ENCODE measurements at places on chromosomes 12 and 14.

DNA sequence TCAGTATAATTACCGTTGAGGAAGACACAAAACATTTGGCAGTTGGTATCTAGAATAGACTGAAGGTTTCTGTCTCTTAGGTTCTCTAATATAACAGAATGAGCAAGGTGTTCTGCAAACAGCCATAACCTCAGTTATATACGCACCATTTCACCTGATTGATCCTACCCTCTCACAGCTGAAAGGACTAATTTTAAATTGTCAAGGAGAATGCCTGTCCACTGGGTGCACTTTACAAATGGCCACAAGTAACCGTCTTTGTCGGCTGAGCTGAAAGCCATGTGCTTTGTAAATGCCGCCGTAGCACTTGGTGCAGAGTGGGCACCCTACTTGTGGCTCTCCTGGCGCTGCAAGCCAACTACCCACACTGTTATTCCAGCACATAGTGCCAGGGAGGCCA, 466.3 kb downstream of the AACS start:
- DNase-seq: no peak

DNA sequence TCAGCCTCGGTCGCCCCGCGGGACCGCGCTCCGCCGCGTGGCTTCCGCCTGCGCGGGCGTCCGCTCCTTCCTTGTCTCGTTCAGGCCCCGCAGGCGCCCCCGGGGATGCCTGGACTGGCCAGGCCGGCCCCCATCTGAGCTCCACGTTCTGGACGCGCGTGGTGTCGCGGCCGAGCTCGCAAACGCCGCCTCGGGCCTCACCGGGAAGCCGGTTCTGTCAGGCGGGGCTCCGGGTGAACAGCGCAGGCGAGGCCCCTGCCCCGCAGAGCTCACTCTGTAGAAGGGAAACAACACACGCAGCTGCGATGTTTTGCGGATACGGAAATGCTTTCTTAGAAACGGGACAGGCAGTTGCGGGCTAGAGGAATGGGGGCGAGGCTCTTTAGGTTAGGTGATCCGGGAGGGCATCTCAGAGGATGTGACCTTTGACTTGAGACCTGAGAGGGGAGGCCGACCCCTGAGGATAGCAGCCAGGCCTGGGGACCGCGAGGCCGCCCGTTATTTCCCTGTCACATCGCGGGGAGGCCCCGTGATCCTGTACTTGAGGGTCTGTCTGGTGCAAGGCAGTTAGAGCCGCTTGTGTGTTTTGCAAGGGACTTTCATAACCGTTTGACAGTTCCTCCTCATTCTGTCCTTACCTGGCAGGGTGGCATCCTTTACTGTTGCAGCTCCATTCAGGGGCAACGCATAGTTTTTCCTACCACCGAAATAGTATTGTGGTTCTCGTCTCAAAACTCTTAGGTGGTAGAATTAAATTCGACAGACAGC, 584 bp downstream of the VRK1 start:
- DNase-seq: peak; percentile 64

GRCh38 chr12:26566675-26567074, 266.3 kb downstream of the ITPR2 start:
- no peak for DNase-seq

DNA sequence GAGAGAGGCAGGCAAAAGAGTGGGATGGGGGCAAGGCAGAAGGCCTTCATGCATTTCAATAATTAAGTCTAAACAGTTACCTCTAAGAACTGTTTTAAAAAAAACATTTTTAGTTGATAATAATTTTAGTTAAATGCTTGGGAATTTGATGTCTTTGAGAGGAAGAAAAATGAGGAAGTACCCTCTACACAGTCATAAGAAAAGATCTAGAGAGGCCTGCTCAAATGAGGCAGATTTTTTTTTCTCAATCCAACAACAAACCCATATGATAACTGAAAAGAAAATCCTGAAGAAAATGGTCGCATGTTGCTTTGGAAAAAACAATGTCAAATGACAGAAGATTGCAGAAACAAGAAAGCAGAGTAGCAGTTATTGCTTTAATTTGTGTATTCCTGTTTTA, 25.6 kb downstream of the SINHCAF start:
- no peak for DNase-seq

- DNase-seq: no peak
These were observed 49.1 kb upstream of the ZDHHC17 start for GRCh38 chr12:76714861-76715260.

DNA sequence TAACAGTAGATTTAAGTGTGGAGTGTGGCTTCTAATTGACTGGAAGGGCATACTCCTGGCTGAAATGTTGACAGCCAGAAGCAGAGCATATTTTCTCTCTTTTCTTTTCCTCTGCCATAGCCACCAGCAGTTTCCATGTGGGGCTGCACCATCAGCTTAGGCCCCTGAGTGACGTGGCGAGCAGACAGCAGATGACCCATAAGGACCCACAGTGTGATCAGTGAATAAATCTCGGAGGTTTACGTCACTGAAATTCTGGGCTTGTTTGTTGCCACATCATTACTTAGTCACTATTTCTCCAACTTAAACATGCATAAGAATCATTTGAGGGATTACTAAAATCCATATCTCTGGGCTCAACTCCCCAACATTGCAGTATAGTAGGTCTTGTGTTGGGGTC, 549.7 kb upstream of the TMEM132C start:
- DNase-seq: no peak

GRCh38 chr14:21940887-21941856, 267.6 kb upstream of the OR4E1 start:
- DNase-seq: peak; percentile 53

DNA sequence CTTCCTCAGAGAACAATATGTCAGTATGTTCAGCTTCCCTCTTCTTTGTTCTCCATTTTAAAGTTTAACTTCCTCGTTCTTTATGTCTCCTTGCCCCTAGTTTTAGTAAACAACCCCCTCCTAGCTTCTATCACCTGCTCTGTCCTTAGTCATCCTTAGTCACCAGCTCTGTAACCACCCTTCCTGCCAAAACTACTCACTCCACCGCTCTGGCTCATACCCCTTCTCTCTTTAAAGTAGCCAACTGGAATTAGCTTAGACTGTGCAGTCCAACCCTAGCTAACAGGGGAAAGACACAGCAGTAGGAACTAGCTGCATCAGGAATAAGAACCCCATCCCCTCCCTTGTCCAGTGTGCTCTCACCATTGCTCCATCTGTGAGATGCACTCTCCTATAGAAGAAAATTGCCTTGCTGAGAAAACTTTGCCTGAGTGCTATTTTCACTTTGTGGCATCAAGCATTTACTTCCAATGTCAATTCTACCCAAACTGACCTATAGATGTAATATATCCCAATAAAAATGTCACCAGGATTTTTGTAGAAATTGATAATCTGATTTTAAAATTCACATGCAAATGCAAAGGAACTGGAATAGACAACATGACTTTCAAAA, 603.2 kb downstream of the C12orf50 start:
- DNase-seq: no peak

- no peak for DNase-seq
These were observed 91.6 kb upstream of the GRIN2B start for GRCh38 chr12:14072987-14073386.

GRCh38 chr12:100404769-100405407, 48.0 kb downstream of the SLC17A8 start:
- peak; percentile 66 for DNase-seq

DNA sequence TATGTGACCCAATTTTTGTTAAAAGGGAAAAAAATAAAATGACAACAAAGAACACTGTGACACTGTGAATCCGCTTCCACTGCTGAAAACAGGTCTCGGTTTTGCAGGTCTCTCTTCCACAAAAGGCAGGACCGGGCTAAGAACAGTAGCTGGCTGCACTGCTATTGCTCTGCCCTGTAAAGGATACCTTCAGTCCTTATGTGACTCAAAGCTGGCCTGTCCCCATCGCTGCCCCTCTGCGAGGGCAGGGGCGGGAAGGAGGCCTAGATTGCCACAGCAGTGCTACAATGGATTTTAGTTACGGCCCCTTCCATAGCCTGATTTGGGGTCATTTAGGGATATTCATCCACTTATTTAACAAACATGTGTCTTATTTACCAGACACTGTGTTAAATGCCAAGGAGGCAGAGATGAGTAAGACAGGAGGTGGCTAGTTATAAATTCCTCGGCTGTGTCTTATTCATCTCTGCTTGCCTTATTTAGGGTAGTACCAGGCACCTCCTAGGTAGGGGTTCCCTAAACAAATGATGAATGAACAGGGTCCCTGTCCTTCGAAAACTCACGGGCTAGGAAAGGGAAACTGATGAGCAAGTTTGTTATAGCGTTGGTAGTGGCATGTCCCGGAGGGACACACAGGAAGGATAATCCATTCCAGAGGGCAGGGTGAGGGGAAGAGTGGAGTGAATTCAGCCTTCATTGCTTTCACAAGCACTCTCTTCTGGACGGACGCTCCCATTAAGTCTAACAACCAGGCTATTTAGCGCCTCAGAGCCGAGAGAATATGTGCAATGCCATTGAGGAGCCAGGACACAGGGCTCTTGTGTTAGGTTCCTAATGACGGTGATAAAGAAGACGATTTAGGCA, 73.3 kb downstream of the EID3 start:
- no peak for DNase-seq

- DNase-seq: no peak
These were observed 5.1 kb upstream of the SIVA1 start for GRCh38 chr14:104747876-104748275.

- DNase-seq: no peak
These were observed 117.2 kb downstream of the SAMD4A start for GRCh38 chr14:54683882-54684794.

- no peak for DNase-seq
These were observed 843.4 kb upstream of the FLRT2 start for GRCh38 chr14:84686550-84686949.

DNA sequence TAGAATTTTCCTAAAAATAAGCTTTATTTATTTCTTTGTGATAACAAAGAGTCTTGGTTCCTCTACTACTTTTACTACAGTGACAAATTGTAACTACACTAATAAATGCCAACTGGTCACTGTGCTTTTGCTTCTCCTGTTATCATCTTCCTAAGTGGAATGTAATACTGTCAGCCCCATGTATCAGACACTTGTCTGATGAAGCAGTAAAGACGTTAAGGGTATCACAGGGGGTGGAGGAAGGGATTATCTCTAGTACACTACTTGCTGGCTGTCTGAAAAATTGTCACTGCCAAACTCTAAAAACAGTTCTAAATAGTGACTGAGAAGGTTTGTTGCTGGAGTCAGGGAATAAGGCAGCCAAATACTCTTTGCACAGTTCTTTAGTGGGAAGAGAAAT, 11.3 kb downstream of the ASB8 start:
- DNase-seq: no peak

DNA sequence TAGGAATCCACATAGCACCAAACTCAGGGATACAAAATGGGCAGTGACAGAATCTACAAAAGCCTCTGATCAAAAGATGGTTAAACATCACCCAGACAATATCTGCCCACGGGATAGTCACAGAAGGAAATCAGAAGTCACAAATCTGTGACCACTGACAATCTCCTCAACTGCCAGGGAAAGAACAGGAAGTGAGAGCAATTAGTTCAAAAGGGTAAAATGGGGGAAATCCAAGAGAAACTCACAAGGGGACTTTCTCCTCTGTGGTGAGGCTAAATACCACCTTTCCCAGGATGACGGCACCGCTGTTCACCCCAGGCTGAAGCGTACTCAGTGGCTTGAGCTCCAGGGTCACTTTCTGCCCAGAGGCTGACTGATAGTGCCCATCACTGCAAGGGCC, 10.7 kb downstream of the TTC5 start:
- DNase-seq: no peak

- no peak for DNase-seq
These were observed 117.8 kb upstream of the KRAS start for GRCh38 chr12:25368557-25368956.

DNA sequence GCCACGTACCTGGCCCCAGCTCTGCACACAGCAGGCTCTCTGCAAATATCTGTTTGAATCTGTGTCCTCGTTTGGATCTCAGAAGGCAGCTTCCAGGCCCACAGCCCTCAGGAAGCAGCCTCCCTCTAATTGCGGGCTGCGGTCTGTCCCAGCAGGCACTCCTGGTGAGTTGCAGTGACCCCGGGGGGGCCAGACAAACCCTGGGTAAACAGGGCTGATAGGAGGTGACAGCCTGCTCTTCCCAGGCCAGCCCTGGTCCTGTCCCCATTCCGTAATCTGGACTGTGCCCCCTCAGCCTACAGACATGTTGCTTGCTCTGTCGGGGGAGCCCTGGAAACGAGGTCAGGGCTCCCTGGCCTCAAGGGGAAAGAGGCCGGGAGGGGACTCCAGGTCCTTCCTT, 2.0 kb downstream of the FOXN4 start:
- no peak for DNase-seq

DNA sequence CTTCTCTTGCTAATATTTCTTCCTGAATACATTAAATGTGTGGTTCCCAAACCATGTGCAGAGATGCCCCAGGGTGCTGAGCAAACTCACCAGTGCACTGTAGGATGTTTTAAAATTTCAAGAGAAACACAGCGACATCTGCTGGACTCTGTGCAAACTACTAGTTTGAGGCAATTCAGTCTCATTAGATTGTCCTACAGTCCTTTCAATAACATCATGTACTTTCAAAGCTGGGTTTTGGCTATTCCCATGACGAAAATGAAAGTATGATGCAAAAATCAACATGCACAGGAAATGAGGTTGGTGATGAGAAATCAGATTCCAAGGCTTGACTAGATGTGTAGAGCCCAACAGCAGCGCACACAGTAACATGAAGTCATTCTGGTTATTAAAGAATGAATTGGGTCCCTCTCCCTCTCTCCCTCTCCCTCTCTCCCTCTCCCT, 66.3 kb downstream of the CLIP1 start:
- DNase-seq: peak; percentile 53

- no peak for DNase-seq
These were observed 85.8 kb upstream of the DYRK2 start for GRCh38 chr12:67562513-67563287.

GRCh38 chr12:45909041-45909713, 81.2 kb downstream of the SCAF11 start:
- DNase-seq: no peak

- no peak for DNase-seq
These were observed 36.8 kb downstream of the ANKRD9 start for GRCh38 chr14:102472791-102473150.

- no peak for DNase-seq
These were observed 27.5 kb downstream of the HVCN1 start for GRCh38 chr12:110661337-110661972.

DNA sequence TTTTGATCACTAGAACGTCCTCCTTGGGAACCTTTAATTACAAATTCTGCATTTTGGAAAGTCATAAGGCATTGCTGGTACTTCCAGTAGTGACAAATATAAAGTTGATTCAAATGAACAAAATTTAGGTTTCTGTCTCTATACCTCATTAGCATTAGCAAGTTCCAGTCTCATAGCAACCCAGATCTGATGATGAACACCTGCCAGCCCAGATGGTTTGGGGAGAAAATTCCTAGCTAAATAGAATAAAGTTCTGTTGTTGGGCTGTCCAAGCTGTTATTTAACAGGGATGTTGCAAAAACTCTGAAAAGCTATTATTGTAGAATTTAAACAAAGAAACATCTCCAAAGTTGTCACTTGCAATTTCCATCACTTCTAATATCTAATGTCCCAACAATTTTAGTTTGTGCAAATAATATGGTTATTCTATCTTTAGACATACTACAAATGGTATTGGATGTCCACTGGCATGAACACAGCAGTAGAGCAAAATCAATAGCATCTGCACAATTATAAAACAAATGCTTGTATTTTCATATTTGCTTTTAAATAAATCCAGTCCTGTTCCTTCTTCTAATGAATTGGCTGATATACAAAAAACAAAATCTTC, 299.4 kb downstream of the SLC16A7 start:
- no peak for DNase-seq
